ENCODE measurements at places on chromosomes 4 and X. TPM values are rescaled to one million over a fixed set of nuclear protein-coding genes. Genes with fewer than 3 reads are reported as not detected.

DNA sequence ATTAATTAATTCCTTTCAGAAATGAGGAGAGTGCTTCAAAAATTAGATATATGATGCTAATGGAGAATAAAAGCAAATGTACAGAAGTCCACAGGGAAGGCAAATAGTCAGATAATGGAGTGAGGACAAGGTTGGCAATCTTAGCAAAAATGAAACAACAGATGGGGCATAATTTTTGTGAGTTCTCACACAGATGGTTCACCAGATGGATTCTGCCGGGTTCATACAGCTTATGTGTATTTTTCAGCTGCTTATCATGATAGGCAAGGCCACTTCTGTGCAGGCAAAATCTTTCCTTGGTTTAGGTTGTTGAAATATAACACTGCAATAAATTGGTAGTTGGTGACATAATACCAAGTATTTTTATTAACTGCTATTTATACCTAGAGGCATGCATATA, 1539.0 kb upstream of the IGFBP7 start:
- H3K36me3 ChIP-seq, result no peaks in the 10 kb centered on the region
- no peak for DNase-seq
- H3K27ac ChIP-seq, result no peak overlapping the region
- H3K4me1 ChIP-seq, result no peaks in the 10 kb centered on the region

DNA sequence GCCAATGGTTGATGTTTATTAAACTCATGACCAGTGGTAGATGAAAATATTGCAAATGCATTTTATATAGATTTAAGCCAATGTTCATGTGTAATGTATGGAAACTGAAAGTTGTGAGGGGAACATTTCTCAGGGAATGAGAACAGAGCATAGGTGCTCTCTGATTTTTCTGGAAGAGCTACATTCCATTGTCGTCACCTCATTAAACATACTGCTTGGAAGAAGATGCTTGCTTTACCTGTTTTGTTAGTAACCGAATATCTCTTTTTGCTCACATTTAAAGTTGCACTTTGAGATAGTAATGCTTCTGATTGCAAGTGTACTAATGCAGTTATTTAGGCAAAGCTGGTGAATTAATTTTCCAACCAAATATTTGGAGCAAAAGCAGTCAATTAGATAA, 93.8 kb upstream of the CLCN4 start:
- no peaks in the 10 kb centered on the region for H3K27me3 ChIP-seq
- H3K4me1 ChIP-seq, result no peaks in the 10 kb centered on the region
- H3K4me3 ChIP-seq, result no peak overlapping the region
- DNase-seq, result no peak
- H3K27ac ChIP-seq, result no peak overlapping the region

DNA sequence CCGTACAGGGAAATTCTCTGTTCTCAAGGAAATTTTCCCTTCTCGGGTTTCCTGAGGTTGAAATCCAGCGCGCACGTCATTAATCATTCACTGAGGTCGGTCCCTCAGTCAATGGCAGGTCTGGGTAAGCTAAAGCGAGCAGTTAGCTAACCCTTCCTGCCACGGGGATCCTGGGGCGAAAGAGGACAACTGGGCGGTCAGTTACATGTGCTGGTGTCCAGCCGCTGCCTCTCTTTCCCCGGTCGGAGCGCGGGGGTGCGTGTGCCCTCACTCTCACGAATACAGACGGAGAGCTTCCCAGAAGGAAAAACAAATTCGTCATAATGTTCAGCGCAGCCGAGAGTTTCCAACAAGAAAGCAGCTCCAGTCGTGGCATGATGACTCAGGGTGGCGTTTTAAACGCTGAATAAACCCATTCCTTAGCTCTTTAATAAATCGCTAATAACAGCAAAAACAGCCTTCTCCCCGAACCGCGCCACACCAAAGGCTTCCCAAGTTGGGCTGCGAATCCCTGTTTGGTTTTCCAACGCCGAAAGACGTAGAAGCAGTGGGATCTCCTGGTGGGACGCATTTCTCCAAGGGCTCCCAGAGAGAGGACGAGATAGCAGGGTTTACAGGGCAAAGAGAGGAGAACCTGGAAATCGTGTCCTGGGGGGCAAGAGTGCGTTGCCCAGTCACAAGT, 752 bp upstream of the FGF5 start:
- DNase-seq, result no peak
- H3K27ac ChIP-seq, result no peak overlapping the region
- peaks cover 64% of the 10 kb centered on the region for H3K27me3 ChIP-seq
- H3K4me3 ChIP-seq, result peak overlapping the region; percentile 61
- no peaks in the 10 kb centered on the region for H3K36me3 ChIP-seq
- peaks cover 25% of the 10 kb centered on the region for H3K4me1 ChIP-seq

- no peak for DNase-seq
- no peak overlapping the region for H3K27ac ChIP-seq
- peaks cover 46% of the 10 kb centered on the region for H3K36me3 ChIP-seq
- H3K27me3 ChIP-seq, result no peaks in the 10 kb centered on the region
- H3K4me3 ChIP-seq, result no peak overlapping the region
Measured at GRCh38 chrX:1418901-1419544, 27.1 kb upstream of the SLC25A6 start.

DNA sequence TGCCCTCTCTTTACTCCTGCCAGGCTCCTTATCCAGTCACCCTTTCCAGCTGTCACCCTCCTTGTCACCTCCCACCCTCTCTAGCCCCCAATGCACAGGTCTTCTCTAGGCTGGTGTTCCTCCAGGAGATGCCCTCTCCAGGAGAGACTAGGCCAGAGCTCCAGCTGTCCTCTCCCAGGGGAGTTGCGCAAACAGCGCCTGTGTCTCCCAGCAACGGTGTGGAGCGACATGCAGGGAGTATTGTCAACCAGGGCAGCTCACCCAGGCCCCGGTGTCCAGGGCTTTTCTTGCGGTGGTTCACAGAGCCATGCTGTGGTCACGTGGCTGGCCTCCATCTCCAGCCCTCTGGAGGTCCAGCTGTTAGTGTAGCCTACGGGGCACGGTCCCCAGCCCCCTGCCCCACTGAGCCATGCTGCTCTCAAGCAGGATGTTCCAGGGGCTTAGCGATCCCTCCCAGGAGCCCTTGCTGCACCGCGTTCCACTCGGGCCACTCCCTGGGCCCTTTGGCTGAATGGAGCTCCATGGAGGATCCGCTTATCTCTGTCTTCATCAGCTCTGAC, 34.8 kb downstream of the CCNQ start:
- H3K27ac ChIP-seq, result no peak overlapping the region
- no peaks in the 10 kb centered on the region for H3K27me3 ChIP-seq
- no peak for DNase-seq
- H3K36me3 ChIP-seq, result no peaks in the 10 kb centered on the region

DNA sequence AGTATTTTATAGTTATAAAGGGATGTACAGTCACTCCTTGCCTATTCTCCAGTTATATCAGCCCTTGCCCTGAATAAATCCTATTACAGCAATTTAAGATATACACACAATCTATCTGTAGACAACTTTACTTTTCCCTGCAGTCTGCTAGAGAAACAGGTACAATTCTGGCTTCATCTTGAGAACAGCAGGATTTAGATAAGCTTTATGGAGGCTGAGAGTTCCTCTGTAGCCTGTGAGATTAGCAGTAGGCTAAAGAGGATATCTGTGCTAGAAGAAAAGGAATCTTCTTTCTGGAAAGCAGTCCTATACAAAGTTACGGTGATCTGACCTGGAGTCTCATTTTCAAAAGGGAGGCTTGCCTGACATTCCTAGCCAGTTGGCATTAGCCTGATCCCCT, 290.3 kb downstream of the GALNTL6 start:
- no peak overlapping the region for H3K27ac ChIP-seq
- H3K4me3 ChIP-seq, result no peak overlapping the region
- DNase-seq, result no peak
- no peaks in the 10 kb centered on the region for H3K4me1 ChIP-seq
- no peaks in the 10 kb centered on the region for H3K27me3 ChIP-seq

ANOS1 gene
- total RNA-seq, result not detected

DAPP1 gene
- total RNA-seq, result 25.9 TPM
